ENCODE measurements at places on chromosomes 11 and 22. TPM values are rescaled to one million over a fixed set of nuclear protein-coding genes. Genes with fewer than 3 reads are reported as not detected.

DNA sequence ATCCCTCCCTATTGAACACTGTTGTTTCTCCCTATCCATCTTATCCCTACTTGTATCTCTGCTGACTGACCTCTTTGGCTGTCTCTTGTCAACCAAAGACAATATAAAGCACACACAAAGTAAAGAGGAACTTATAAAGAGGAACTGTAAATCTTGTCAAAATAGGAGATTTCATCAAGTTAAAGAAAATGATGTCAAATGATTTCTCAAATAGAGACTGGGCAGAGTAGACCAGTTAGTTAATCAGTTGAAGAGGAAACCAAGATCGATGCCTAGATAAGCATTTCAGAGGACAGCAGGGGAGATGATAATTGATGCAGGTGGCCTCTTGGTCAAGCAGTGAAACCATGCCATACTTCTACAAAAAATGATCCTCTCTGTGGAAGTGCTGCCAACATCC is 22.7 kb downstream of the KCNQ1OT1 start:
- DNase-seq, result no peak

DNA sequence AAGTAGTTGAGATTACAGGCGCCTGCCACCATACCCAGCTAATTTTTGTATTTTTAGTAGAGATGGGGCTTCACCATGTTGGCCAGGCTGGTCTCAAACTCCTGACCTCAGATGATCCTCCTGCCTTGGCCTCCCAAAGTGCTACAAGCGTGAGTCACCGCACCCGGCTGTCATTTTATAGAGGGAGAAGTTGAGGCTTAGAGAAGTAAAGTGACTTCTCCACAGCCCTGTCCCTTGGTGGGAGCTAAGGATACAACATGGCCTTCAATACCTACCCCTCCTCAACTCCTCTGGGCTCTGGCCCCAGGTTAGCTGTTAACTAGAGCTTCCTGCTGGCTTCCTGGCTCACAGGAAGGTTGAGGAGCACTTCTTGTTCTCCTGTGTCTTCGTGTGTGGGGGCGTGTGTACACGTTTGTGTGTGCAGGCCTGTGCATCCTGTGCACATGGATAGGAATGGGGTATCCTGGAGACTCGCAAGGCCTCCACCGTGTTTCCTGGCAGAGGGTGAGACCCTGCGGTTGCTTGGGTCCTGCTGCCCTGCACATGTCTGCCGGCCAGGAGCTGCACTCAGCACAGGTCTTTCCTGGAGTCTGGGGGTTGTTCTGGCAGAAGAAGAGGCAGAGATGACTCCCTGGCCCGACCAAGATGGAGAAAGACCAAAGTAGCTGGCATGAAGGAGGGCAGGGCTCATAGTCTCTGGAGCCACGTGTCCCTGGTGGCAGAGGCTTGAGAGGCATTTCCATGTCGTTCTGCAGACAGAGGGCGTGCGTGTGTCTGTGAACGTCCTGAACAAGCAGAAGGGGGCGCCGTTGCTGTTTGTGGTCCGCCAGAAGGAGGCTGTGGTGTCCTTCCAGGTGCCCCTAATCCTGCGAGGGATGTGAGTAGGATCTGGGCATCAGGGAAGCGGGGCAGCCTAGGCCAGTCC is 2.4 kb downstream of the SIDT2 start:
- DNase-seq, result no peak

GRCh38 chr11:129865701-129866100 is 29.7 kb downstream of the NFRKB start:
- no peak for DNase-seq

GRCh38 chr22:39718921-39719475 is 148.4 kb downstream of the CACNA1I start:
- no peak for DNase-seq

- DNase-seq, result no peak
Measured at GRCh38 chr22:48669986-48670716, 1157.5 kb downstream of the BRD1 start.

DNA sequence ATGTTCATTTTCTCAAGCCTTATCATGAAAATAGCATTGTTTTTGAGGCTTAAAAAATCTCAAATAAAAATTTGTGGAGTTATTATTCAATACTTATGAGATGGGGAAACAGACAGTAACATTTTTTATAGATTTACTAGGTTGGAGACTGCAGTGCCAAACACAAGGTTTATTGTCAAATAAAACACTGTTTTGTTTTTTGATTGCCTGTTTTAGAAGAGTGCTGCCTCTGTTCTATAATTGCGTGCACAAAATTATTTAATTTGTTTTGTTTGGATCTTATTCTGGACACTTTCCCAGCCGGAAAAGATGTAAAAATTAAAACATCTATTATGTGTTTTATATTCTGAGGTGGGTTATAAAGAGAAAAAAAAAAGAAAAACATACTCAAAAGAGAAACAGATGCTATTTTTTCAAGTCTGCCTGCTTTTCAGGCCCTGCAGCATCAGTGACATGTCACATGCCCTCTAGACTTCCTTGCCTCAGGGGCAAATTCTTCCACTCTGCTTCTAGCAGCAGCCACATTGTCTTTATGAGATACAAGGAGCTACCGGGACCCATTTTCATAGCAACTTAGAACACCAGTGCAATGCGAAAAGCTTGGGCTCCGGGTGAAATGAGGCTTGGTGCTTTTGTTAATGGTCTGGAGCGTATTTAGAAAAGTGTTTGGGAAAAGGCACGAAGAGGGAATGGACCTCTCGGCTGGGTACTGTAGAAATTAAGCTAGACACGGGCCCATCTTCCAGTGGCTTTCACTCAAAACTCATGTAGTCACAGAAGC is 77.5 kb downstream of the EFCAB6 start:
- no peak for DNase-seq

GRCh38 chr11:120034881-120035630 is 102.9 kb downstream of the TRIM29 start:
- no peak for DNase-seq

GRCh38 chr22:20899827-20900423 is 17.3 kb upstream of the CRKL start:
- no peak for DNase-seq

- no peak for DNase-seq
Measured at GRCh38 chr11:76025068-76025467, 181.2 kb downstream of the WNT11 start.

GRCh38 chr11:134665571-134666270 is 253.7 kb upstream of the B3GAT1 start:
- DNase-seq, result no peak

DNA sequence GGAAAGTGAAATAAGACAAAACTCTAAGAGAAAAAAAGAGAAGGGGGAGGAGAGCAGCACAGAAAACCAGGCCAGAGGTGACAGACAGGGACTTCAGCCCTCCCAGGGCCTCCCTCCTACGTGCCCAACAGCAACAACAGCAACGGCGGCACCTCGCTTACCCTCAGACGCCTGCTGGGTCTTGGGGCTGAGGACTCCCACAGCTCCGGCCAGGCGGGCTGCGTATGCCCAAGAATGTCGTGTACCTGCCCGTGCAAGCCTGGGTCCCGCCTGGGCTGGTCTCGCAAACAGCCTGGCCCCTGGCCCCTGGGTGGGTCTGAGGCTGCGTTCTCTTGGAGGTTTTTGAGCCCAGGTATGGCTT is 30.5 kb downstream of the ARAP1 start:
- no peak for DNase-seq

DNA sequence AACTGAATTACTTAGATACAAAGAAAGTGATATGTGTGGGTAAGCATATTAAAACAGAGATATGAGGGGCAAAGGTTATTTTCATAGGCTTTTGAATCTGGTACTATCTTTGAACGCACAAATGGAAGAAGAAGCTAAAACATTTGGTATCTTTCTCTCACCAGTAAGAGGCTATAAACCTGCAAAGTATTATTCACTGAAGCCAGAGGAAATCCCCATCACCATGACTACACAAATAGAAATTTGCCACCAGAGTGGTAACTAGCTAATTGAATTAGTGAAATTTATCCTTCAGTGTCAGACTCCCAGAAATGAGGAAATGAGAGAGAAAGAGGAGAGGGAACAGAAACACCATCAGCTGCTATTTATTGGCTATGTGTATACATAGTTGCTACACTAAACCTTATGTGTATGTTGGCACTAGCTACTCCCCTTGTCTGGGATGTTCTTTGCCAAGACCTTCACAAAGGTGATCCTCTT is 503.4 kb downstream of the DLG2 start:
- DNase-seq, result no peak

DNA sequence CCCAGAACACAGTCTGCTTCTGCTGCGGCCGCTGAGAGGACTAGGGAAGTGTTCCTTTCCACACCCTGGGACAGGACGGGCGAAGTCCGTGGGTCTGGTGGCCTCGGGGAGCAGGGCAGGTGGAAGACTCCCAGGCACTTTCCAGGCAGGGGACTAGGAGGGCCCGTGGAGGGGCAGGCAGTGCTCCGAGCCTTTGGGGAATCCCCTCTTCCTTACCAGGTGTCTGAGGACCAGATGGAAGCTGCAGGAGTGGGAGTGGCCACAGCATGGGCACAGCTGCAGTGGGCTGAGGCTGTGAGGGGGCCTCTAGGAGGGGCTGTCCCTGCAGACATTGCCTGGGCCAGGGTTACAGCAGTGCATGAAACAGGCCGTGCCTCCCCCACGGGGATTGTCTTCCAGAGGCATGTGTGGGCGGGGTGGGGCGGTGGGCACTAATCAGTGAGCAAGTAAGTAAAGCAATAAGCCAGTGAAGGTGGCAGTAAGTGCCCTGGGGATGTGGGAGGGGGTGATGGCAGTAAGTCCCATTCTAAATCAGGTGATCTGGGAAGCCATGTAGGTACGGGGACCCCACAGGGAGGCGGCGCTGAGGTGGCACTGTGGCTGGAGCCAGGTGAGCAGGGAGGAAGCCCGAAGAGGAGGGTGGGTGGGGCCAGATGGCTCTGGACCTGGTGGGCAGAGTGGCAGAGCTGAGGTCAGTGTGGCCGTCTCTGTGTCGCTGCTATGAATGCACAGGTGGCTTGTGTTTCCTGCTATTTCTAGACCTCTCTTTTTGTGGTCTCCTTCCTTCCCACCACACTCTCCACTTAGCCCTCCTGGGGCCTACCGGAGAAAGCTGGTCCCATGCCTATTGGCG is 66.4 kb downstream of the CTTN start:
- DNase-seq, result no peak

DNA sequence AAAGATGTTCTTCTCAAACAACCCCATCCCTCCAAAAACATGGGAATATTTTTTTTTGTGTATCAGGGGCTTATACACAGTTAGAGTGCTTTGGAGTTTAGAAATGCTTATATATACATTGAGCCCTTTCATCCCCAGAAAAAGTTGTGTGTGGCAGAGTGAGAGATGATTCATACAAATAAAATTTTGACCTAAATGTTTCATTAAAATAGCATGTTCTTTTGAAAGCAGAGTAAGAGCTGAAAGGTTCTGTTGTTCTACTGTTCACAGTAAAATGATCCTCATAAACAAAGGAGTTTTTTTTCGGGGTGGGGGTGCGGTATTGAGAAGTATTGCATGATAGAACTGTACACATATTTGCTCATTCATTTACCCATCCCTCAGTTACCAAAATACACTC is 512.4 kb downstream of the DLG2 start:
- DNase-seq, result no peak

DNA sequence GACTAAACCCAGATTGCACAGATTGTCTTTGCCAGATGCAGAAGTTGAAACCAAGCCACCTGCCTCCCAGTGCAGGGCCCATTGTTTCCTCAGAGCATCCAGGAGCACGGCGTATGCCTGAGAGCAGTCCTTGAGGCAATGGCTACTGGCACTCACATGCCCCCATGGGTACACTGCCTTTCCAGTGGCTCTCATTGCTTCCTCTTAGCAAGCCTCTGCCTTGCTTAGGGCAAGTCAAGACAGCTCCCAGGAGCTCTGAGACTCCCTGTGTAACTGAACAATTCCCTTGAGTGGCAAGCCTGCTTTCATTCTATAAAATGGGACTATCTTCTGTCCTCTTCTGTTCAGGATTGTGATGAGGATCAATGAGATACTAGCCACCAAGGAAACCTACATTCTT is 4.1 kb downstream of the SYTL2 start:
- no peak for DNase-seq

DNA sequence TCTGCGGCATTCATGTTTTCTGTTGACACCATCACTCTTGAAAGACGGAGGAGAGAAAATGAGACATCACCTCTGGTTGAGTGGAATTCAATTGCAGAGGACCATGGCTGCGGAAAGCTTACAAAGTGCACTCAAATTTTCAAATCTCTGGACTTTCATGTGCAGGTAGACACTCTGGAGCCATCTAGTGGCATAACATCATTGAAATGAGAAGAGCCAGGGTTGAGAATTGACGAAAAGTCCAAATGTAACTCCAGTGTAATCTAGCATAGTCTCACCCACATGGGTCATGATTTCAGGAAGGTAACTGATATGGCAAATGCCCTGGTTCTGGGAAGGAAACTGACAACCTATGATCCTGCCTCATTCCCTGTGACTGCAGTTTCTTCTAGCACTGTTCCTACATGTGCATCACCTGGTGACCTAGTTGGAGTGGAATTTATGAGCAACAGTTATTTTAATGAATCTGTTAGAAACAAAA is 687.8 kb downstream of the KCNA4 start:
- DNase-seq, result no peak

DNA sequence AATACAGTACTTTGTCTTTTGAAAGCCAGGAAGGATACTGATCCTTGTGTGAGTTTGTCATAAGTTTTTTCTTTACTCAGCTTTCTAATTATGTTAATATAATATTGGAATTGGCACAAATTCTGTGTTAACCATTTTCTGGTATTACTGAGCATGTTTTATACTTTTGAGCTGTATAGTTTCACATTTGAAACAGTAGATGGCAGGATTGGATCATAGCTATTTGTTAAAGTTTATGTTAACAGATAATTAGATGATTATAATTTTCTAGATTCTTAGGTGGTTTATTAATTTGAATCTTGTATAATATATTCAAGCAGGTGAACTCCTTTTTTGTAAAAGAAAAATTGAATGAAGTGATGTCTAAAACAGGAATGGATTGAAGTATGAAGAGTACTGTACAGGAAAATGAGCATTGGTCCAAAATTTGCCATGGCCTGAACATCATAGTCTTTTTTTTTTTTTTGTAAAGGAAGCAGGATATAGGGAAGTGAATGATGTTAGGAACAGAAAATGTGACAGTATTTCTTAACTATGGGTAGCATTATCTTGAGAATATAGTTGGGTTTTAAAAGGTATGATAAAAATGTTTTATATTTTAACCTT is 102.0 kb downstream of the CYP2R1 start:
- DNase-seq, result no peak

GRCh38 chr22:30865656-30866055 is 102.9 kb downstream of the MORC2 start:
- DNase-seq, result no peak

- DNase-seq, result no peak
Measured at GRCh38 chr22:32205974-32206773, 1.3 kb upstream of the RFPL2 start.

EXPH5 gene
- 7.5 TPM for polyA plus RNA-seq

MMP27 gene
- not detected for polyA plus RNA-seq

PHETA2 gene
- 17.4 TPM for polyA plus RNA-seq

DUSP8 gene
- 1.6 TPM for polyA plus RNA-seq

TIGD3 gene
- polyA plus RNA-seq, result 0.27 TPM

OR10D3 gene
- polyA plus RNA-seq, result not detected

OR6A2 gene
- polyA plus RNA-seq, result not detected

SMPD1 gene
- polyA plus RNA-seq, result 24.0 TPM

MAPK8IP2 gene
- 0.66 TPM for polyA plus RNA-seq

KCNC1 gene
- 1.2 TPM for polyA plus RNA-seq

PLAAT4 gene
- 7.2 TPM for polyA plus RNA-seq

HARBI1 gene
- 3.1 TPM for polyA plus RNA-seq

APOL1 gene
- 11.5 TPM for polyA plus RNA-seq

INCENP gene
- 47.4 TPM for polyA plus RNA-seq

EHBP1L1 gene
- 30.0 TPM for polyA plus RNA-seq

MMP13 gene
- not detected for polyA plus RNA-seq

Measured in left lung (tissue), 14 donors.